ENCODE measurements at places on chromosomes 6 and 20. TPM values are rescaled to one million over a fixed set of nuclear protein-coding genes. Genes with fewer than 3 reads are reported as not detected.

Gene SAMD5
- total RNA-seq: 0.09 TPM

Gene RAET1L
- not detected for total RNA-seq

Gene SALL4
- total RNA-seq: 274 TPM

Gene KIF13A
- total RNA-seq: 29.0 TPM

Gene SMOC2
- total RNA-seq: 0.75 TPM

- no peaks in the 10 kb centered on the region for H3K27me3 ChIP-seq
- no peaks in the 10 kb centered on the region for H3K36me3 ChIP-seq
- DNase-seq: peak; percentile 28
- peak overlapping the region; percentile 64 for H3K27ac ChIP-seq
- peaks cover 15% of the 10 kb centered on the region for H3K4me1 ChIP-seq
Observed at GRCh38 chr20:34791289-34792020, 34.0 kb downstream of the NCOA6 start.

DNA sequence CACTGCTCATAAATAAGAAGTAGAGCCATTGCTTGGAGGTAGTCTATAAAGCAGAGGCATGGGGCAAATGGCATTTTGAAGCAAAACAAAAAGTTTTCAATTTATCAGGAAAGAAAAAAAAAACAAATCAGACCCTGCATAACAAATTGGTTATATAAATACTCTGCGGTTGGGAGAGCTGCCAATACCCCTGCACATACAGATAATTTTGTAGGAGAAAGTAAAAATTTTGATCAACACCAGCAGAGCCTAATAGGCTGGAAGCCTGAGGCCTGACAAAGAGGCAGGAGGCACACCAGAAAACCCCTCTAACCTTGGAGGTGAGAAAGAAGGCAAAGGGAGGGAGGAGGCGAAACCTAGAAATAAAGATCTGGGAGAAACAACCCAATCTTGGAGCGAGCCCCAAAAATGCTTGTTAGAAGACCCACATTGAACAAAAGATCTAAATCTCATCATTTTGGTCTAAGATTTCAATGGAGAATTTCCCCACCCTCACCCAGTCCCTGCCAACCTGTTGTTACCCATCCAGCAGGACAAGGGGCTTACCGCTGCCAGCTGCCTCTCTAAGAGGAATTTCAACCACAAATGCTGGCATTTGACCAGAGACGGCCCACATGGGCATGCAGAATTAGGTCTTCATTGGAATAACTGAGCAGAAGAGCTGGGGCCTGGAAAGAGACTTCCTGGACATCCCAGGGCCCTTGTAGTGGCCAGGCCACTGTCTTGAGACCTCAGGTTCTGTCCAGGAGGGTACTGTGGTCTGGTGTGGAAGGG is 28.4 kb downstream of the FOXA2 start:
- no peaks in the 10 kb centered on the region for H3K36me3 ChIP-seq
- H3K4me1 ChIP-seq: peaks cover 5% of the 10 kb centered on the region
- no peak for DNase-seq

GRCh38 chr6:149012040-149012545 is 265.3 kb downstream of the UST start:
- no peaks in the 10 kb centered on the region for H3K27me3 ChIP-seq
- H3K36me3 ChIP-seq: no peaks in the 10 kb centered on the region
- no peak overlapping the region for H3K27ac ChIP-seq
- DNase-seq: no peak

DNA sequence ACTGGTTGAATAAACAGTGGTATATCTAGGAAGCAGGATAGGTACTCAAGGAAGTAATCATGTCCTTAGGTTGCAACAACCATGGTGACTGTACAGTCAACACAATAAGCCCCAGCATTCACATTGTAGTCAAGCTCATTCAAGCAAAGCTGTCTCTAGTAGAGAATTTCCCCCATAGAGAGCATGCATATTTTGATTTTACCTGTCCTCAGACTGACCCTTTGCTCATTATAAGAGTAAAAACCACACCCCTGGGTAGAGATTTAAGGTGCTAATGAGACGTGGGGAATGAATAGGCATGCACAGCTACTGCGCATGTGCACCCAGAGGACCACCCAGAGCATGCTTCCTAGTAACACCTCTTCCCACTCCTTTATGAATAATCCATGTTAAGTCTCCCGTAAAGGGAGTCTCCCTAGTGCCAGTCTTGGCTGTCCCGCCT is 6.1 kb upstream of the RNF8 start:
- DNase-seq: no peak
- no peak overlapping the region for H3K27ac ChIP-seq

- no peak overlapping the region for H3K4me3 ChIP-seq
- DNase-seq: no peak
- H3K27ac ChIP-seq: no peak overlapping the region
Observed at GRCh38 chr6:25883536-25883935, 9.5 kb upstream of the SLC17A3 start.

DNA sequence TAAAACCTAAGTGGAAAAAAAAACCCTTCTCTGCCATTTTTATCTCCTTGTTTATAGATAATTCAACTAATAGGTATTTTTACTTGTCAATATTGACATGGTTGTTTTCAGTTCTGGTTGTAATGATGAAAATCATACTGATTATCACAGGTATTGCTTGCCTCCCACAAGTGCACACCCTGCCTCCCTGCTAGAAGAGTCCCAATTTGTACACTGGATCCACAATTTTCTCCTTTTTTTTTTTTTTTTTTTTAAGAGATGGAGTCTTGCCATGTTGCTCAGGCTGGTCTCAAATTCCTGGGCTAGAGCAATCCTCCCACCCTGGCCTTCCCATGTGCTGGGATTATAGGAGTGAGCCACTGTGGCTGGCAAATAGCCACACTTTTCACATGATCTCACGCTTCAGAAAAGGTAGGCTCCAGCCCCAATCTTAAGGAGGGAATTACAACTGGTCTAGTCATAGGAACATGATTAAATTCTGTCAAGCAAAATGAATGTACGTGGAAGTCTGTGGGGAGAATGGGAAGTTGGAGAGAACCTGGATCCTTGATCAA is 12.3 kb downstream of the DYNLT2 start:
- H3K4me3 ChIP-seq: no peak overlapping the region
- H3K36me3 ChIP-seq: no peaks in the 10 kb centered on the region
- H3K4me1 ChIP-seq: no peaks in the 10 kb centered on the region
- no peak overlapping the region for H3K27ac ChIP-seq
- DNase-seq: no peak

All from neural progenitor cell (in vitro differentiated cells).